Neural cell (in vitro differentiated cells): ENCODE measurements at places on chromosomes 12 and 14. TPM values are rescaled to one million over a fixed set of nuclear protein-coding genes. Genes with fewer than 3 reads are reported as not detected.

The TGM1 gene
- polyA plus RNA-seq = 3.6 and 7.5 TPM in 2 replicates

The KCNA1 gene
- 11.6 and 14.7 TPM in 2 replicates for polyA plus RNA-seq

The ASIC1 gene
- 8.0 and 9.1 TPM in 2 replicates for polyA plus RNA-seq

The MSRB3 gene
- 0.19 and 0.72 TPM in 2 replicates for polyA plus RNA-seq

The KRT7 gene
- not detected in 2 replicates for polyA plus RNA-seq

The SLCO1A2 gene
- 0.64 TPM in 1 of 2 replicates, not detected in the other for polyA plus RNA-seq

The AHNAK2 gene
- 0.82 and 1.4 TPM in 2 replicates for polyA plus RNA-seq

The MYH6 gene
- not detected in 2 replicates for polyA plus RNA-seq

The MGP gene
- 0.90 TPM in 1 of 2 replicates, not detected in the other for polyA plus RNA-seq

The SLC2A14 gene
- polyA plus RNA-seq = not detected in 2 replicates

The ASPG gene
- 0.16 and 1.4 TPM in 2 replicates for polyA plus RNA-seq

The KRT2 gene
- not detected in 2 replicates for polyA plus RNA-seq

The KLRK1 gene
- polyA plus RNA-seq = 14.9 and 20.9 TPM in 2 replicates

The CLEC4A gene
- polyA plus RNA-seq = 4.1 and 8.0 TPM in 2 replicates

The GSC gene
- 0.45 TPM in 1 of 2 replicates, not detected in the other for polyA plus RNA-seq

The NANOG gene
- polyA plus RNA-seq = not detected in 2 replicates

The KLRG1 gene
- polyA plus RNA-seq = 3.4 and 4.7 TPM in 2 replicates

The MEG3 gene
- not detected in 2 replicates for polyA plus RNA-seq

The PPP1R1A gene
- polyA plus RNA-seq = 28.9 and 29.6 TPM in 2 replicates

The CLECL1 gene
- polyA plus RNA-seq = not detected in 2 replicates

The SMIM41 gene
- polyA plus RNA-seq = not detected in 2 replicates

The GRIN2B gene
- 4.8 and 5.3 TPM in 2 replicates for polyA plus RNA-seq

The PRB2 gene
- polyA plus RNA-seq = not detected in 2 replicates

The RBP5 gene
- 1.9 TPM in 1 of 2 replicates, not detected in the other for polyA plus RNA-seq

The BEST3 gene
- polyA plus RNA-seq = 0.88 TPM in 1 of 2 replicates, not detected in the other

The PTCSC3 gene
- polyA plus RNA-seq = not detected in 2 replicates

The OR4N5 gene
- polyA plus RNA-seq = not detected in 2 replicates

The KRT80 gene
- polyA plus RNA-seq = not detected in 2 replicates

The KRT6C gene
- polyA plus RNA-seq = not detected in 2 replicates

The TUBA1B gene
- 573 and 605 TPM in 2 replicates for polyA plus RNA-seq

The CTSG gene
- not detected in 2 replicates for polyA plus RNA-seq
